ENCODE measurements at places on chromosomes 4 and X.

- ATAC-seq = peak; percentile 86
These were observed 136.6 kb upstream of the OTUD4 start for GRCh38 chr4:145316897-145317574.

DNA sequence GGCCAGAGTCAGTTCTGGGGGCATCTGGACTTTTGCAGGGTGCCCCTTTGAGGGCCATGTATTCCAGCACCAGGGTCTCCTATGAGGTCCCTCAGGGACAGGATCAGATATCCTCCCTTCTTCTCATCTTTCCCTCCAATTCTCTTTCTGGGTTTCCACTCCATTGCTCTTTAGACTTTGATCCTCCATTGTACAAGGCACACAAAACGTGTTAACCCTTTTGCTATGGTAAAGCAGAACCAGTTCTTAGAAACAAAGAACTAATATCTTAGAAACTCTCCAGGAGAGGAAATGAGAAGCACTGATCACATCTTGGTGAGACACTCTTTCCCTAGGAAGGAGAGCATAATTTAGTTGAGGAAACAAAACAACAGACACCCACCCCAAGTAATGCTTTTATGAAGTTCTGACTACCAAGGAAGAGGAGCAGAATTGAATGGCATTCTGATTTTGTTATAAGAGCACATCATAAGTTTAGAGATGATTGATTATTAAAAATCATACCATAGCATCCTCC, 200.7 kb upstream of the NPY2R start:
- no peak for ATAC-seq

DNA sequence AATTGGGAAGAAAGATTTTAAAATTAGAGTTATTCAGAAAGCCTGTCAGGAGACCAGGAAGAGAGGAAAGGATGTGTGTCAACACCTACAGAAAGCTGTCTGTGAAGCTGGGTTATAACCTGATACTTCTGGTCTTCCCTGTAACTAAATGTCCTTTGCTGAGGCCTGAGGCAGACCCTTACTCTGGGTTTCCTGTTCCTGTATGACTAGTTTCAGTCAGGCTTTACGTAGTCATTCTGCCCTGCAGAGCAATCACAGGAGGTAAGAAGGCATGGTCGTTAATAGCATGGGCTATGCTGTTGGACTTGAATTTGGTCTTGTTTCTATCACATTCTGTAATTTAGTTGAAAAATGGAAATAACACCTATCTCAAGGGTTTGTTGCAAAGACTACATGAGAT, 110.5 kb upstream of the IGFBP7 start:
- ATAC-seq = no peak

DNA sequence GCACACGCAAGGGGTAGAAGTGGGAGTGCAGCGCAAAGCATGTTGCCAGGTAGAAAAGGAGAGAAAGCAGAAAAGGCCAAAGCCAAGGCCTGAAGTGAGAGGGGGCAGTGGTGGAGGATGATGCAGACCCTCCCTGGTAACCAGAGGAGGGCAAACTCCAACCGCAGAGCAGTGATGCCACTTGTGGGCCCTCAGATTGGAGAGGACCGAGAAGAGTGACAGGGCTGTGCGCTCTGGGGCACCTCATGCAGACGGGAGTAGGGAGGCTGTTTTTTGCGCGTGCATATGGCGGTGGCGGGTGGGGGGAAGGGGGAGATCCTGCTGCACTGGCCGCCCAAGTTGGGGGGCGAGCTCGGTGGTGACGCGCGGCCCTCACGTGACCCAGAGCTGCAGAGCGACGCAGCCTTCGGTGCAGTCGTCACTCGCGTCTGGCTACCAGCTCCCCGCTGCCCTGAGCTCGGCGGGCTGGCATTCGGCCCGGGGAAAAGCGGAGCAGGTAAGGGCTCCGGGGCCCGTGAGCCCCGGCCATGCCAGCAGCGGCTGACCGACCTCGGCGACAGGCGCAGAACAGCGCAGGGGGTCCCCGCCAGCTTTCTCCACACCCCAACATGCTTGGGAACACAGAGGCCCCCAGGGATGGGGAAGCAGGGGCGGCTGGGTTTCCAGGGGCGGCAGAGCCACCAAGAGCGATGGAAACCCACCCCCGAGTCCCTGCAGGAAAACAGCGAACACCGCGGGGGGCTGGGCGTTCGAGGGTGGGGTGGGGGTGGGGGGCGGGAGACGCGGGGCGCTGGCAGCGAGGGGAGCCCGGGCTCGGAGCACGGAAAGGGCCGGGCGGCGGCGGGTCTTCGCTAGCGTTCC, at the start of gene BEX3:
TSS of gene BEX3 (plus strand) at position 421 of the 861 bp plus-strand sequence. CDS start 984 bp downstream, outside the sequence.
- peak; percentile 87 for ATAC-seq

DNA sequence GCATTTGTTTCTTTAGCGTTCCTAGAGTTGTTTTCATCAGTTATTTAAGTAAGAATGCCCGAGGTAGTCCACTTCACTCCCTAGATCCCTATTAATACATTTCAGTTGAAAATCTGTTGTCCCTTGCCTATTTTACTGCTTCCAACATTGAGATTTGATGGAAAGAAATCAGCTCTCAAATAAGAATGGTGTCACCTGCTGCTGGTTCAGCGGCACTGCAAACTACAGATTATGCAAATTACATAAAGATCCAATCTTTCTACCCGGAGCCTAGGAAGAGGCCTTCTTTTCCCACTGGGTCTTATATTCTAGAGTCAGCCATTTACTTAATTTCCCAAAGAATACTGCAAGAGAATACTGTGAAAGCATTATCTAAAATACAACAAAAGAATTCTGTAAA, 597.6 kb upstream of the MAGEB2 start:
- peak; percentile 87 for ATAC-seq

DNA sequence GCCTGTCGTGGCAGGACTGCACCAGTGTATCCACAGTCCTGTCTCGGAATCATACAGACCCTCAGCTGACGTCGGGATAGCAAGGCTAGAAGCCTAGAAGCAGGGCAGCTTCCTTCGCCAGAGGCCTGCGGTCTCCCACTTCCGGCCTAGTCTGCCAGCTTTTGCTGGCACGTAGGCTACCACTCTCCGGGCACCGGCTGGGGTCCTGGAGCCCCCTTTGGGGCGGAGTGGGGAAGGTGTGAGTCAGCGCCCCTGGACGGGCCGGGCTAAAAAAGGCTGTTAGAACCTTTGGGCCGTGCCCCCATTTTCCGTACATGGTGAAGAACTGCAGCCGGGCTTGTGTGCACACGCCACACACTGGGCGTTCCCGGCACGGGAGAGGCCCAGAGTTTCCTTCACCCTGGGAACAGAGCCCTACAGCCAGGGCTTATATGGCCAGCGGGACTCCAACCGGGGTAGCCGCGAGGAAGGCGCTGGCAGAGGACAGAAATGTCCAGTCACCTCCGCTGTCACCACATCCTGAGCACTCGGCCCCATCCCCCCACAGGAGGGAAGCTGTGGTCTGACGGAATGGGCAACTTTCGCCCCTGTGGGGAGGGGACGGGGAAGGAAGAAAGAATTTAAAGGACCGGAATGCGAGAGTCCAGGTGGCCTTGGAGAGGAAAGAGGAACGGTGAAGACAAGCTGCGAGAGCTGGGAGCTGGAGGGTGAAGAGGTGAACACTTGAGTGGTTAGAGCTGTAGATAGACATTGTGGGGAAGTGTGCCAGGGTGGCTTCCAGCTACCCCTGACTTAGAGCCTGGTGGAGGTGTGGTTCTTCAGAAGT, 4.6 kb downstream of the MAGIX start:
- ATAC-seq = peak; percentile 59

- peak; percentile 87 for ATAC-seq
These were observed 409.0 kb downstream of the BCOR start for GRCh38 chrX:39688576-39689375.

DNA sequence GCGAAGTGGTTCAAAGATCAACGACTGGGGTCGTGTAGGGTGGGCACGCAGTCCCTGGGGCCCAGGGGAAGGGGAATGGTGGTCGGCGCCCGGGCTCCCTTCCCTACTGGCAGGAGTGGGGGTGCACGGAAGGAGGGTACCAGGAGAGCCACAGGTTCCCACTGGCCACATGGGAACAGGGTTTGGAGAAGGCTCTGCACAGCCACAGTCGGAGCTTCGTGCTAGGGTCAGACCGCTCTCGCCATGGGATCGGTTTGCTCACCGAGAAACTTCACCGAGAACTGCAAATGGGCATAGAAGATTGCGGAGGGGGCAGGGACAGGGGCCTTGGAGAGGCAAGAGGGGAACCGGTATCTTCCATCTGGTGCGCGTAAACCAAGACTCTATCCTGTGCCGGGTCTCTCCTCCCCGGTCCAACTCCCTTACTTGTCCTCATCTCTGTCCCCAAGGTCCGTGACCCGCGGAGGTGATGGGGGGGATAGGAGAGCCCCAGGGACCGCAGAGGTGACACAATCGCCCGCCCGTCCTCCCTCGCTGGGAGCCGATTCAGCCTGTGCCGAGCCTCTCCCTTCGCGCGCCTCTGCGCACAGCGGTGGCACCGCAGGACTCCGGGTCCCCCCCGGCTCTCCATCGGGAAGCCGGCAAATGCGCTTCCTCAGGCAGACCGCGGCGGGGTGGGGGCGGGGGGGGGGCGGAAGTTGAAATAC, 1.0 kb downstream of the SCD5 start:
- ATAC-seq = no peak

- ATAC-seq = no peak
These were observed 65.9 kb downstream of the ANTXR2 start for GRCh38 chr4:80006935-80007744.

Measured in SK-N-SH treated with all-trans-retinoic acid at 6 μM for 48 hours (cell line).